ENCODE measurements at places on chromosomes 3 and 15. TPM values are rescaled to one million over a fixed set of nuclear protein-coding genes. Genes with fewer than 3 reads are reported as not detected.

MYZAP gene
- not detected for total RNA-seq

SOX14 gene
- not detected for total RNA-seq

KNG1 gene
- total RNA-seq: not detected

CASR gene
- total RNA-seq: 0.10 TPM

ECE2 gene
- total RNA-seq: not detected

ZPLD1 gene
- not detected for total RNA-seq

RAB6B gene
- total RNA-seq: 3.3 TPM

LSAMP gene
- not detected for total RNA-seq

RTP3 gene
- total RNA-seq: not detected

SLC9C1 gene
- total RNA-seq: not detected

GRM7 gene
- total RNA-seq: not detected

DNA sequence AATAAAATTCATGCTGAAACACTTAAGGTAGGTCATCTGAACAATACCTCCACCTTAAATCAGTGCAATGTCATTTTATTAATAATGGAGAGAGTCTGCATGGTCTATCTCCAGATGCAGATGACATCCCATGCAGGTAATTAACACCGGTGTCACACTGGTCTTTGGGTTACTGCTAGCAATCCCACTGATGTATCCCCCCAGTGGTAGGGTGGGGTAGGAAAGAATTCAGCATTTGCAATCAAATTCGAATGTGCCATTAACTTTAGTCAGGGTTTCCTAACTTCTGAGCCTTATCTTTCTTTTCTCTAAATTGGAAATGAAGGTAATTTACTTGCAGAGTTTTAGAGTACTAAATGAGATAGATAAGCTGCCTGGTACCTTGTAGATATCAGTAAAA is 44.4 kb downstream of the KIF15 start:
- no peak for DNase-seq

- DNase-seq: no peak
Observed at GRCh38 chr3:11711876-11712275, 68.2 kb upstream of the VGLL4 start.

- DNase-seq: no peak
Observed at GRCh38 chr15:64235552-64235951, 72.7 kb upstream of the PPIB start.

GRCh38 chr3:110773413-110773954 is 298.1 kb upstream of the NECTIN3 start:
- DNase-seq: no peak

GRCh38 chr3:114392831-114393230 is 99.0 kb downstream of the TIGIT start:
- DNase-seq: no peak

DNA sequence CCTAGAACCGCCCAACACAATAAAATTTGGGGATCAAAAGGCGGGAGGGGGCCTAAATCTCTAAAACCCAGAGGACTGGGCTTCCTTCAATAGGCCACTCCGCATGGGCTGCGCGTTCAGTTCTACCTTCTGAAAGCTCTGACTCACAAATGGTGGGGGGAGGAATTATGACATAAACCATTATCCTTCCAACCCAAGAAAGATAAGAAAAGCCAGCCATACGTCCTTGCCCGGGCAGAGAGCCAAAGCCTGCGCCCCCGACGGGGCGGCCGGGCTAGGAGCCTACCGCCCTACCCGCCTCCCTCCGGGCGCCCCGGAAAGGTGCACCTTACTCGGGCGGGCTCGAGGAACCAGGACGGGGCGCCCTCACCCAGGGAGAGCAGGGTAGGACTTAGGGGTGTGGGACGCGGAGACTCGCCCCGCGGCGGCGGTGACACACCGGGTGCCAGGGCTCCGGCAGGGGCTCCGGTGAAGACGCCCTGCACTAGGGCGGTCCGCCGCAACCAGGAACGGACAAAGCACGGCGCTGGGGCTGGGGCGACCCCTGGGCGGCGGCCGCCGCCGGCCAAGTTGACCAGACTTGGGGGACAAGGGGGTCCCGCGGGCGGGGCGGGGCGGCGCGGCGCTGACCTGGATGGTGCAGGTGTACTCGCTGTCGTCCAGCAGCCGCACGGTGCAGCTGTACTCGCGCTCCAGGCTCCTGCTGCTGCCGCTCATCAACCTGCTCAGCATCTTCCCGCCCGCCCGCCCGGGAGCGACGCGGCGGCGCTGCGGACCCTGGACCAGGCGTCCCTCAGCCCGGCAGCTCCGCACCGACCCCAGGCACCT is 534 bp downstream of the FRMD5 start:
- peak; percentile 24 for DNase-seq

GRCh38 chr3:151107701-151108100 is 22.2 kb downstream of the MED12L start:
- DNase-seq: no peak

GRCh38 chr3:135927155-135927554 is 38.4 kb upstream of the PPP2R3A start:
- no peak for DNase-seq

- DNase-seq: no peak
Observed at GRCh38 chr15:50675535-50676144, 11.0 kb downstream of the TRPM7 start.

DNA sequence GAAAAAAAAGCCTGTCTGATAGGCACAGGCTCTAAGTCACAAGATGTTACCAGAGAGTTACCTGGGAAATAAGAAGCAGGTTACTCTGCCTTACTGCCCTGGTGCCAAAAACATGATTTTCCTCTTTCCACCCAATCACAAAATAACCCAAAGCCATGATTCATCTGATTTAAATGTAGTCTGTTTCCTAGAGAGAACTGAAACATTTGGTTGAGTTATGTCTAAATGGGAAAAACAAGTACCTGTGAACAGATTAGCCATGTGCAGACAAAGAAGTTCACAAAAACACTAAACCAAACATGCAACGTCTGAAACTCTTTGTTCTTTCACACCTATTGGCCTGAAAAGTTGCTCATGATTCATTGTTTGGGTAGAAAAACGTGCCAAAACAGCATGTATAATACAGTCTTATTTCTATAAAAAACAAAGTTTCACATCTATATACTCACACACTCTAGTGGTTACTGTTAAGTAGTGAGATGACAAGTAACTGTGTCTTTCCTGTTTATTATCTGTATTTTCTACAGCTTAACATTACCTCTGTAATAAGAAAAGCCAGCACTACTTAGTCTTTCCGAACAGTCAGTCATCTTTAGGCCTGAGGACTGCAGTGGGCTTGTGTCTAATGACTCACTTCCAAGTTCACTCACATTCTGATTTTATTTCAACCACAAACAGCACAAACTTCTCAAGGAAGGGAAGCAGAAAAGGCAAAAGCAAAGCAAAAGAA is 30.2 kb downstream of the FAM174B start:
- no peak for DNase-seq

DNA sequence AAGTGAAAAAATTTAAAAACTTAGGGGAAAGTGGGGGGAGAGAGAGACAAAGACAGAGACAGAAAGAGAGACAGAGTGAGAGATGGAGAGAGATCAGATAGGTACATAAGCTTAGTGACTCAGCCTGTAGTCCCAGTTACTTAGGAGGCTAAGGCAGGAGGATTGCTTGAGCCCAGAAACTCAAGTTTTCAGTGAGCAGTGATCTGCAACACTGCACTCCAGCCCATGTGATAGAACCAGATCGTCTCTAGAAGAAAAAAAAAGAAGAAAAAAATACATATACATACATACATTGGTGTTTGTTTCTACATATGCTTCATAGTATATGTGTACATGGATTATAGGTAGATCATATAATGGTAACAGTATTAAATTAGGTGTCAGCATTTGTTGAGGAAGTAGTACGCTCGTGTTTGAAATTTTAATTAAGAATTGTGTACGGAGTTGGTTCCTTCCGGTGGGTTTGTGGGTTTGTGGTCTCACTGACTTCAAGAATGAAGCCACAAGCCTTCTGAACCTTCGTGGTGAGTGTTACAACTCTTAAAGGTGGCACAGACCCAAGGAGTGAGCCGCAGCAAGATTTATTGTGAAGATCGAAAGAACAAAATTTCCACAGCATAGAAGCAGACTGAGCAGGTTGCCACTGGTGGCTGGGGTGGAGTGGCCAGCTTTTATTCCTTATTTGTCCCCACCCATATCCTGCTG is 38.3 kb upstream of the SNRPN start:
- peak; percentile 22 for DNase-seq

GRCh38 chr3:64913515-64913914 is 225.7 kb upstream of the ADAMTS9 start:
- DNase-seq: no peak

GRCh38 chr3:128145279-128145678 is 8.0 kb upstream of the EEFSEC start:
- DNase-seq: no peak

DNA sequence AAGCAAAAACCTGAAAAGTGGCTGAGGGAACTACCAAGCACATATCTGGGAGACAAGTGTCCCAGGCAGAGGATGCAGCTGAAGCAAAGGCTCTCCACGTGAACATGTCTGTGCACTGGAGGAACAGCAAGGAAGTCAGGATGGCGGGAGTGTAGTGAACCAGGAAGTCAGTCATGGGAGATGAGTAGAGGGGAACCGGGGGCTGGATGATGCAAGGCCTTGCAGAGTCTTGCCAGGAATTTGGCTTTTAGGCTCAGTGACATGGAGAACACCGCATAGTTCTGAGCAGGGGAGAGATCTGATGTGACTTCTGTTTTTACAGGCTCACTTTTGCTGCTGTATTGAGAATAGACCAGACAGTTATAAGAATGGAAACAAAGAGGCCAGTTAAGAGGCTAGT is 19.0 kb downstream of the C2CD4A start:
- no peak for DNase-seq

DNA sequence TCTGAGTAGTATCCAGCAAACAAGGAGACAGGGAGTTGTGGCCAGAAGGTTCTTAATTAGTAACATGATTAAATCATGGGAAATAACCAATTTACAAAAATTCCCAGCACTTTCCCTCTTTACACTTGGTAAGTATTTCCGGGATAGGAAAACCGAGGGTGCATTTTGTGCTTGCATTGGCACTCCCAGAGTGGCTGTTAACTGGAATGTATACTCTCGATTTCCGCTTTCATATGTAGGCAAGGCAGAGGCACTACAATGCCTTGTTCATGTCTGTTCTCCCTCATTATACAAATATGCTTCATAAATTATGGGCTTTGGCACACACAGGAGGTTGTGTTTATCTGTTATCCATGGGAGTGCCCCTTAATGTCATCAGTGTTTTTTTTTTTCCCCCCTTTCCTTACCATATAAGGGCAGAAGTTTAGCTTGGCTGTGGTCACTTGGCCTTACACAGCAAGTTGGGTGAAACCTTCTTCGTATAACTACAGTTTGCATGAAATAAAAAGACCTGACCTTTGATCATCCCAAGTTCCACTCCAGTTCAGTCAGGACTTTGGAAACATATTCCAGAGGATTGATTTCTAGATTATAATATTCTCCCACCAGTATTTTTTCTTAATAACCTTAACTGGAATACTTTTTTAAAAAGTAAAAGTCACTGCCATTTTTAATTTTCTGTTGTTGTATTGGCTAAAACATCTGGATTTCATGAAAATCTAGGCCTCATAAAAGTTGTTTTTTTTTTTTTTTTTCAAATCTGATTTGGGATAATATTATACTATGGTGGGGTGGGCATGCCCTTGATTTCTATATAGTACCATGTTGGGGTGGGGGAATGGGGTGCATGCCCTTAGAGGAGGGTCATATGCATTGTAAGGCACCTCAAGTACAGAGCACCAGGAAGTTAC is 8.9 kb downstream of the TPM1 start:
- no peak for DNase-seq

DNA sequence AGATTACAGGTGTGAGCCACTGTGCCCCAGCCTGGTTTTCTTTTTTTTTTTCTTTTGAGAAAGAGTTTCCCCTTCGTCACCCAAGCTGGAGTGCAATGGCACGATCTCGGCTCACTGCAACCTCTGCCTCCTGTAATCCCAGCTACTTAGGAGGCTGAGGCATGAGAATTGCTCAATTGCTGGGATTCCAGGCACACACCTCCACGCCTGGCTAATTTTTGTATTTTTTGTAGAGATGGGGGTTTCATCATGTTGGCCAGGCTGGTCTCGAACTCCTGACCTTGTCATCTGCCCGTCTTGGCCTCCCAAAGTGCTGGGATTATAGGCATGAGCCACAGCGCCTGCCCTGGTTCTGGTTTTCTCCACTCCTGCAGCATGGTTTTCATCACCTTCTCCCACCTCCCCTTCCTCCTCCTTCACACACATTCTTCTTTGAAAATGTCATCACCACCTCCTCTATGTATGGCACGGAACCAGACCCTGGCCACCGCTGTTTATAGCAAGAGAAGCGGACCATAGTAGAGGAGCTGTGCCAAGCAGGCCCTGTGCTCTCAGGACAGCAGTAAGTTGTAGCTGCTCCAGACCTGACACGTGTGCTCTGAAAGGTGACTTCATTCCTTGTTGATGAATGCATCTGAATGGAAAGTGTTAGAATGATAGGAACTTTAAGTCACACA is 14.6 kb upstream of the AHSG start:
- DNase-seq: no peak

GRCh38 chr3:148948913-148949657 is 42.3 kb upstream of the GYG1 start:
- DNase-seq: no peak

- no peak for DNase-seq
Observed at GRCh38 chr3:143806038-143806437, 42.2 kb downstream of the SLC9A9 start.

DNA sequence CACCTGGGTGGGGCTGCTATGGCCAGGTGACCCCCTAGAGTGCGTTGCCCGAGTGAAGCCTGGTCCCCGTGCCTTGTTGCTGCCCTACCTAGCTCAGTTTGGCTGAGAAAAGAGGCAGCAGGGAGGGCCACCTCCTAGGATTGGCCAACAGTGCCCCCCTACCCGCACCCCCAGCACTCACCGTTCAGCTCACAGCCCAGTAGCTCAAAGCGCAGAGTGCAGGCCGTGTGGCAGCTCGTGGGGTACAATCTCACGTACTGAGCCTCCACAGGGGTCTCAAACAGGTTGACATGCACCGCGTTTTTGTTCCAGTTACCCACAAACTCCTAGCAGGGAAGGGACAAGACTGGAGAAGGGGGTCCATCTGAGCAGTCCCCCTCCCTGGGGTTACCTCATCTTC is 7.6 kb downstream of the MFGE8 start:
- DNase-seq: no peak

DNA sequence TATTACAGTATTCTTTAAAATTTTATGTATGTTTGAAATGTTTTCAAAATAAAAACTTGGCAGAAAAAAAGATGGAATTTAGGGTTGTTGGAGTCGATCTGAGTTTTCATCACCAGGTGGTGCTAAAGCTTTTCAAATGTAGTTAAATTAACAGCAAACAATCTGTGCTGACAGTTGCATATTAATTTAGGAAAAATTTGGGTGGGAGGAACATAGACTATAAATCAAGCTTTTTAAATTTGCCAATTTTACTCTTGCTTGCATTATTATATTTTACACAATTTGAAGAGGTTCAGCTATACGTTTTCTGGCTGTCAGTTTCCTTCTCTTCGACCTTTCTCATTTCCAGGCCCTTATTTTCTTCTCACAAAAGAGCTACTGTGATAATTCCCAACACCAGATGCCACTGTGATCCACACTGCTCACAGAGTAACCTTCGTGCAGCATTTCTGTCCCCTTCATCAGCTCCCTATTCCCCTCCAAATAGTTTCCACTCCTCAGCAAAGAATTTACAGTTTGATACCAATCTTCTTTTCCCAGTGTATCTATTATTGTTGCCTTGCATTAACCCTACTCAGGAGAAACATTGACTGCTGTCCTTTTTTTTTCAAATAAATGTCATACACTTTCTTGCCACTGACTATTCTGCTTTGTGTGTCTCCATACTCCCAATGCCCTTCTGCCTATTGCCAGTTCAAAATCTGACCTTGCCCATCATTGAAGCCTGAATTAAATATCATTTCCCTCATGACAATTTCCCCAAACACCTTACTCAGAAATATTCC is 53.4 kb upstream of the EIF5A2 start:
- DNase-seq: no peak

GRCh38 chr3:11245276-11245675 is 26.9 kb upstream of the ATG7 start:
- no peak for DNase-seq

All from activated CD4-positive, alpha-beta memory T cell treated with anti-CD3 and anti-CD28 coated beads, Interleukin-2, amount 10 ng/mL, durations not matched to agents 7 days and 5 days (primary cell).